ENCODE measurements at places on chromosomes 5 and 9. TPM values are rescaled to one million over a fixed set of nuclear protein-coding genes. Genes with fewer than 3 reads are reported as not detected.

DNA sequence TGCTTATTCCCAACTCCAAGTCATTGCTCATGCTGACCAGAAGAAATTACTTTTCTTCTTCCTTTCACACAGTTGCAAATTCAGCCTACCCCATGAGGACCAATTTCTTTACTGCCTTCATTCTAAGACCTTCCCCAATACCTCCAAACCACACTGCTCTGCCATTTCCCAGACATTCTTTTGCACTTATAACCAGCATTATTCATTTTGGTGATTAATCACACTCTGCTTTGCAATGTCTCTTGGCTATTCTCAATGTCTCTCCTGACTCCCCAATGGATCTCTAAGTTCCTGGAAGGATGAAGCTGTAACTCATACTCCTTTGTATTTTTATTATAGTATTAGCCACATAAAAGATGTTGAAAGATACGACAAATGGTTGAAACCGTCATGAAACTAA lies 105.7 kb upstream of the RANBP3L start:
- no peaks in the 10 kb centered on the region for H3K27me3 ChIP-seq
- DNase-seq: no peak
- no peaks in the 10 kb centered on the region for H3K36me3 ChIP-seq
- peaks cover 4% of the 10 kb centered on the region for H3K4me1 ChIP-seq
- no peak overlapping the region for H3K27ac ChIP-seq
- H3K4me3 ChIP-seq: no peak overlapping the region

GRCh38 chr9:105681724-105682123 lies 12.6 kb upstream of the TMEM38B start:
- no peaks in the 10 kb centered on the region for H3K36me3 ChIP-seq
- no peaks in the 10 kb centered on the region for H3K4me1 ChIP-seq
- DNase-seq: no peak
- H3K4me3 ChIP-seq: no peak overlapping the region
- no peaks in the 10 kb centered on the region for H3K27me3 ChIP-seq

The EPB41L4B gene
- 13.4 TPM for total RNA-seq

GRCh38 chr9:105503881-105504280 lies 54.0 kb upstream of the FKTN start:
- DNase-seq: no peak
- H3K36me3 ChIP-seq: no peaks in the 10 kb centered on the region
- H3K27ac ChIP-seq: no peak overlapping the region
- no peaks in the 10 kb centered on the region for H3K4me1 ChIP-seq

- no peak for DNase-seq
- no peaks in the 10 kb centered on the region for H3K4me1 ChIP-seq
- no peak overlapping the region for H3K27ac ChIP-seq
- no peaks in the 10 kb centered on the region for H3K27me3 ChIP-seq
These were observed 4.6 kb upstream of the TXN start for GRCh38 chr9:110260911-110261310.
